ENCODE measurements at places on chromosomes 11 and 22. TPM values are rescaled to one million over a fixed set of nuclear protein-coding genes. Genes with fewer than 3 reads are reported as not detected.

UCP3 gene
- total RNA-seq: 1.2 TPM

BARX2 gene
- total RNA-seq: 0.12 TPM

ZP1 gene
- total RNA-seq: not detected

LYVE1 gene
- total RNA-seq: 43.6 TPM

P2RY2 gene
- total RNA-seq: 6.0 TPM

POU2AF3 gene
- total RNA-seq: 4.0 TPM

MFNG gene
- 9.6 TPM for total RNA-seq
